NCI-H2081 treated with DMSO at 0.1 percent for 48 hours (cell line): ENCODE measurements at places on chromosomes 3 and 15.
A peak's percentile ranks its signal among the peaks of the same experiment; 100 is the strongest.

GRCh38 chr3:114827495-114827894, 319.6 kb downstream of the ZBTB20 start:
- DNase-seq = peak; percentile 50

- DNase-seq = no peak
Measured at GRCh38 chr3:126732281-126733060, 28.4 kb downstream of the CHCHD6 start.

DNA sequence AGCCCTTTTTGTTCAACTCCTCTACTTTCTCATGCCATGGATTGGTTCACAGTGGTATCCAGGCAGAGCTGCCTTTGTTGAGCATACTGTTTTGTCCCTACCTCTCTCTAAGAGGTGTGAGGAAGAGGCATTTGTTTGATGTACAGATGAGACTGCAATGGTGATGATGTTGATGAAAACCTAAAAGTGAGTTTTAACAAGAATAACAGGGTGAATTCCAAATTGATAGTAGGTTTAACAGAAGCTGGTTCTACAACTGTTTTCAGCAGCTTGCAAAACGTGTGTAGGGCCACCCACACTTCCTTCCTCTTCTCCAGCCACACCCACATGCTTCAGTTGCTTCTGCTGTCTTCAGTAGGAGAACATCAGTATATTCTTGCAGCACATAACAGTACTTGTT, 10.2 kb downstream of the SNRK start:
- no peak for DNase-seq

DNA sequence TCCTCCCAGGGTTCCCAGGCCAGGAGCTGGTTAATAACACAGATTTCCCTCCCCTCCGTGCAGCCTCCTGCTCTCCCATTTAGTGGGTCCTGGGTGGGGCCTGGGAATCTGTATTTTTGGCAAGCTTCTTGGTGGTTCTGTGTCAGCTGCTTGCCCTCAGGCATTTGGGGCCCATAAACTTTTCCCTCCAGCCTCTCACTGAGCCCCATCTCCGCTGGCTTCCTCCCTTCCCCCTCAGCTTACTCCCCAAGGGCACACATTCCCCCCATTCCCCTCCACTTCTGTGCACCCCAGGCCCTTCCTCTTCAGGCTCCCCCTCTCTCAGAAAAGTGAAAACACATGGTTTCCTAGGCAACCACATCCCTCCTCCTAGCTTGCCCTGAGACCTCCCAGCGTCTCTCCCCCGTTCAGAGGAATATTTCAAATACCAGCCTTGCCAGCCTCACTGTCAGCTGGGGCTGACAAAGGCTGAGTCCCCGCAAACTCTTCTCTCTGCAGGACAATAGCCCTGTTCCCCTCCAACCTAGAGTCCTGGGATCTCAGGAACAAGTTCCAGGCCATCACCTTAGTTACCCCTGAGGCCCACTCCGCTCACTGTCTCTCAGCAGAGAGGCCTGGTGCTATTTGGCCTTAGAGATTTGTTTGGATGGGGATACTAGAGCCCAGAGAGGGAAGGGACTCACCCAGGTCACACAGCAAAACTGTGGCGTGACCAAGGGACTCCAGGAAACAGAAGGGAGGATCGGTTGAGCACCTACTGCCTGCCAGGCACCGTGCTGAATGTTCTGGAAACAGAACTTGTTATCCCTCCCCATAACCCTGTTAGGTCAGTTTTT, 44.6 kb upstream of the SMAD6 start:
- no peak for DNase-seq
